ENCODE measurements at places on chromosomes 12 and 14.

DNA sequence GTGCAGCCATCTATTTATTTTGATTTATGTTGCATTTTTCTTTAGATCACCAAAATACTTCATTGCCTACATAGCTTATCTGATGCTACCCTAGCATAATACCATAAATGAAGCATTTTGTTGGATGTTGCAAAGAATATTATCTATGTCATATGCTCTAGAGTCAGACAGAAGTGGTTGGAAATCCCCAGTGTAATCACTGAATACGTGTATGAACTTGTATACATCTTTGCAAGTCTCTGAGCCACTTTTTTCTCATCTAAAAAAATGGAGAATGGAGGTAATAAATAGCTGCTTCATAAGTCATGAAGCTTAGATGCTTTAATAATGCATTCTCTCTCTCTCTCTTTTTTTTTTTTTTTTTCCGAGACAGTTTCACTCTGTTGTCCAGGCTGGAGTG is 18.5 kb downstream of the EVL start:
- DNase-seq: no peak

DNA sequence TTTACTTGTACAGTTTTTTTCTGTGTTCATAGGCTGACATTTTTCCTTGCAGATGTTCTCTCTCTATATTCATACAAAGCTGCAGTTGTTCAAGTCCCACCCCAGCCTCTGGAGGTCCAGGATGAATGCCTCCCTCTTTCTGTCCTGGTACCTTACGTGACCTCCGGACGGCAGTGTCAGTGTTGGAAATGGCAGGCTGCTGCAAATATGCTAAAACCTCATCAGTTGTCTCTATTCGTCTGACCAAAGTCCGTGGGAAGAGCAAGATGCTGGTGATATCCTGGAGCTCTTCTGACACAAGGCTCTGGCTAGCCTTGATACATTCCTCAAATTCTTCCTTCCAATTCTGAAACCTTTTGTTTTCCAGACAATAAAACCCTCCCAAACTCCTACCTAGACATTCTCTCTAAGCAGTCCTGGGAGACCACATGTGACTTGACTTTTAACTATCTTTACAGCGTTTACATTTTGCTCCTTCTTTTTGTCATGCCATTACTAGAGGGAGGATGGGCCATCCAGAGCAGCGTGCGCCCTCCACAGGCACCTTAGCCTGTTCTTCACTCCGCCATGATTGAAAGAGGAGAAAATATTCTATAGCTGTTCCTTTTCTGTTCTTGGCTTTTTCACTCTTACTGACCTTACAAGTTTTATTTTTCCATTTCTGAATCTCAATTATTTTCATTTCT is 143.6 kb downstream of the RGS6 start:
- DNase-seq: no peak

GRCh38 chr14:68655911-68656316 is 137.0 kb downstream of the ZFP36L1 start:
- no peak for DNase-seq

GRCh38 chr14:28820677-28821076 is 54.1 kb downstream of the FOXG1 start:
- no peak for DNase-seq

GRCh38 chr12:52748578-52748977 is 28.6 kb downstream of the KRT76 start:
- no peak for DNase-seq

DNA sequence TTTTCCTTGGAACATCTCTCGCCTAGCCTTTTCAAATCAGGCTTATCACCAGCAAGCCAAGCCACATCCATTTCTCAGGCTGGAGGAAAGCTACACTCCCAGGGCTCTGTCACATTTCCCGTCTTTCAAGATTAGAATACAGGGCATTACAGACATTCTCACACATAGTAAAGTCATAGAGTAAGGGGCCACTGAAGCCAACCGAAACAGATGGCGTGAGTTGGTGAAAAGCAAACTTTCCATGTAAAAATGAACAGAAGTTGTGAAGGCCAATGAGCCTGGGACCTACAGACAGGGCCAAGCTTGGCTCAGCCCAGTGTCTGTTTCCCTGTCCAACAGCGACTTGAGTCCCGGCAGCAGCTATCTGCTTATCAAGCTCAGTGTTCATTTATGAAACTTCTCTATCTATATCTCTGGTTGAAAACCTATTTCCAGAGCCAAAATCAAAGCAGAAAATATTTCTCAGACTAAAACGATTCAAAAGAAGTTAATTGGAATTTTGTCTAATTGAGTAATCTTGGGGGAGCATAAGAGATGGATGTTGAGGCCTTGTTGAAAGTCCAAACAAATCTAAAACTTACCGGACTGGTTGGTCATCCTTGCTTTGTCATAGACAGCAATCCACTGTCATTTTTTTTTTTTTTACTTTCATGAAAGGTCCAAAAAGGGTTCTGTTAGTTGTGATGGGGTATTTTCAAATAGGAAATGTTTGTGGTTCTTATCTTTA is 105.6 kb downstream of the DAAM1 start:
- DNase-seq: no peak

DNA sequence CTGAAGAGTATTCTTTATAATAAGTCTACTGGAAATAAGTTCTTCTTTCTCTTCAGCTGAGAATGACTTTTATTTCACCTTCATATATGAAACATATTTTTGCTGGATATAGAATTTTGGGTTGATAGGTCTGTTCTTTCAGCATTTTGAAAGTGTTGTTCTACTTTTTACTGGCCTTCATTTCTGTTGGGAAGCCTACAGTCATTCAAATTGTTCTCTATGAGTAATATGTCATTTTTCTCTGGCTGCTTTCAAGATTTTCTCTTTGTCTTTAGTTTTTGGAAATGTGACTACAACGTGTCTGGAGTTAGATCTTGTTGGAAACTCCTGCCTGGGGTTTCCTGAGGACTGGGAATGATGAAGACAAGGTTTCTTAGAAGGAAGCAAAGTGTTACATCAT is 10.0 kb downstream of the FGFR1OP2 start:
- no peak for DNase-seq

DNA sequence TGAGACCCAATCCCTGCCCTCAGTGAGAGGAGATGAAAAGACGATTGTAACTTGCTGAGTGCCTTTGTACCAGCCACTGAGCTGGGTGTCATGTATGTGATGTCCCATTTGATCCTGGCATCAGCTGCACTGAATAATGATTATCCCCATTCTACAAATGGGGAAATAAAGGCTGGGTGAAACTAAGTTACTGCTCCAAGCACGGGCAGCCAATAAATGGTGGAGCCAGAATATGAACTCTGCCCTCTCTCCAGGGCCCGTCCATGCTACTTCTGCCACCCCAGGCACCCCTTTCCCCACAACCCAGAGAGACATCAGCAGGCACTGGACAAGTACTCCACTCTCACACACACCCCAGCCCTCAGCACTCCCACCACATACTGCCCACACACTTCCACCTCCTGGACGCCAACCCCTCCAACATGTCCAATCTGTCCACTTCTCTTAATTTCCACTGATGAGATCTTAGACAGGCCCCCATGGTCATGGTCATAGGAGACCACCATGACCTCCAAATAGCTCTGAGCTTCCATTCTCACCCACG is 115.8 kb downstream of the DICER1 start:
- no peak for DNase-seq

GRCh38 chr14:26791117-26791806 is 193.4 kb upstream of the NOVA1 start:
- no peak for DNase-seq

DNA sequence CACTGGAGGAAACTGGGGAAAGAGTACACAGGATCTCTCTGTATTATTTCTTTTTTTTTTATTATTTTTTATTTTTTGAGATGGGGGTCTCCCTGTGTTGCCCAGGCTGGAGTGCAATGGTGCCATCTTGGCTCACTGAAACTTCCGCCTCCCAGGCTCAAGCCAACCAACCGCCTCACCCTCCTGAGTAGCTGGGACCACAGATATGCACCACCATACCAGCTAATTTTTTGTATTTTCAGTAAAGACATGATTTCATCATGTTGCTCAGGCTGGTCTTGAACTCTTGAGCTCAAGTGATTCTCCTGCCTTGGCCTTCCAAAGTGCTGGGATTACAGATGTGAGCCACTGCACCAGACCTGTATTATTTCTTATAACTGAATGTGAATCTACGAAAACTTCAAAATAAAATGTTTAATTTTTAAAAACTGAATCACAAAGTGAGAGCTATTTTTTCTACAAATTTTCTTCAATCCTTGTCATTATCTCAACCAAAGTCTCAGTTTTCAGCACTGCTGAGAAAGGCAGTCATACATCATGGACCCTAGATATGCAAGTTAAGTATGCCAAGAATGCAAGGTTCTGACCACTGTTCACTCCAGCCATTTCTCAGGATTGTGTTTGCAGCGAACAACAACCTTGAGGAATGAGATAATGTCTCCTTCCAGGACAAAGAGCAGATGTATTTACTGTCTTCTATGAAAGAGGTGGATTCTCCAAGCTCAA is 2.4 kb downstream of the EAPP start:
- DNase-seq: no peak

- DNase-seq: no peak
Observed at GRCh38 chr12:69509308-69509736, 39.1 kb downstream of the FRS2 start.

DNA sequence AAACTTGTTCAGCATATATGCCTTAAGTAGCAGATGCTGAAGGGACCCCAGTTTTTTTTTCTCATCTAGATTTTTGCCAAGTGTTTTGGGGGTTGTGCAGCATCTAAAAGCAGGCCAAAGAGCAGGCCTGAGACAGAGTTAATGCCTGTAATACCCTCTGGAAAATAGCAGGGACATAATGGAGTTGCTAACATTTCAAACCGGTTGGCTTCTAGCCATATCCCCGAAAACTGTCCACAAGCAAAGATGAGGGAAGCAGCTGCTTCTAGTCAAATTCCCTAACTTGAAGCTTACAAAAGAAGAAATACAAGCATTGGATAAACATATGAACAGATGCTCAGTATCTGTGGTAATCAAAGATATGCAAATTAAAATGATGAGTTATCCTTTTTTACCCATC is 52.1 kb upstream of the AEBP2 start:
- DNase-seq: no peak

DNA sequence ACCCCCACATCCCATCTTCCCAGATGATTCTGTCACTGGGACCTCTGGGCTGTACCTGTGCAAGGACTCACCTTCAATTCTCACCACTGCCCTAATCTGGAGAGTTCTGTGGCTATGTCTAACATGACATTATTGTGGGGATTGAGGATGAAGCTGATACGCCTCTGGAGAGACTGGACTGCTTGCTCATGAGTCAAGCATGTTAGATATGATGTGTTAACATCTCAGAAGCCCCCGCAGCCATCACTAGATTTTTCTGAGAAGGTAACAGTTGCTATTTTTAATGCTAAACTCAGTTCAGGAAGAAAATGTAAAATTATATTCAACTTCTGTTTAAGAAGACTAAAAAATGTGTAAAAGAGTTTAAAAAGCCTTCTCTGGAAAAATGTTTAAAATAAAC is 25.7 kb downstream of the JKAMP start:
- DNase-seq: no peak

GRCh38 chr12:91978143-91978542 is 167.5 kb downstream of the BTG1 start:
- no peak for DNase-seq

DNA sequence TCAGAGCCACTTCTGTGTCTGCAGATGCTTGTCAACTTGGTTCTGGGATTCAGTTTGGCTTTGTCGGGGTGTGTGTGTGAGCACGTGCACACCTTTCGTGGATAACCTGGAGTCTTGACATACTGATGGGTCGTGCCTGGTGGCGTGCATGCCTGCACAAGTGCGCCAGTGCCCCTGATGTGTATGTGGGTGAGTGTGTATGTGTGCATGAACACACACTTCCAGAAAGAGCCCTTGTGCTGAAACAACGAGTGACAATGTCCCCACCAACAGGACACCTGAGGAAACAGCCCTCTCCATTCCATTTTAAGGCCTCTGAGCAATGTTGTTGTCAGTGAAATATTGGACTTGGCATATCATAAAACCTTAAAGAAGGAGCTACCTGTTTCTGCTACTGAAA is 53.9 kb downstream of the SMUG1 start:
- DNase-seq: no peak

DNA sequence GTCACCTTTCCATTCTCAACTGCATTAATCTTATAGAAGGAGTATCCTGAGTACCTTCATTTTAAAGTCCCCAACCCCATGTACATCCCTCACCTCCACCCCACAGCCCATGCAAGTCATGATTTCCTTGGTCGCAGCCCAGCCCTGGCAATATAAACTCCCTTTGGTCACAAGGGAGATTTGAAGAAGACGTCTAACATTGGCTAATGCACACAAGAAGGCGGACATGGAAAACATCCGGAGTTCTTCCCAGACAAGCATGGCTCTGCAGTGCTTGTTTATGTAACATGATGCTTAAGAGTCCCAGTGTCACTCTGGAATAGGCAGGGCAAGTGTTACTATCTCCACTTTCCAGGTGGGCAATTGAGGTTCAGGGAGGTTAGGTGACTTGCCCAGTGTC is 277.6 kb downstream of the DPF3 start:
- DNase-seq: no peak

- DNase-seq: no peak
Observed at GRCh38 chr12:2386566-2386965, 333.8 kb downstream of the CACNA1C start.

GRCh38 chr12:124273630-124274029 is 21.3 kb upstream of the RFLNA start:
- DNase-seq: no peak

- no peak for DNase-seq
Observed at GRCh38 chr12:71445071-71445470, 5.5 kb downstream of the LGR5 start.

GRCh38 chr12:50087995-50088394 is 2.9 kb downstream of the SMARCD1 start:
- no peak for DNase-seq

- DNase-seq: no peak
Observed at GRCh38 chr12:105729926-105730325, 399.4 kb downstream of the C12orf75 start.

GRCh38 chr12:3218228-3219171 is 141.3 kb downstream of the TSPAN9 start:
- peak; percentile 40 for DNase-seq

DNA sequence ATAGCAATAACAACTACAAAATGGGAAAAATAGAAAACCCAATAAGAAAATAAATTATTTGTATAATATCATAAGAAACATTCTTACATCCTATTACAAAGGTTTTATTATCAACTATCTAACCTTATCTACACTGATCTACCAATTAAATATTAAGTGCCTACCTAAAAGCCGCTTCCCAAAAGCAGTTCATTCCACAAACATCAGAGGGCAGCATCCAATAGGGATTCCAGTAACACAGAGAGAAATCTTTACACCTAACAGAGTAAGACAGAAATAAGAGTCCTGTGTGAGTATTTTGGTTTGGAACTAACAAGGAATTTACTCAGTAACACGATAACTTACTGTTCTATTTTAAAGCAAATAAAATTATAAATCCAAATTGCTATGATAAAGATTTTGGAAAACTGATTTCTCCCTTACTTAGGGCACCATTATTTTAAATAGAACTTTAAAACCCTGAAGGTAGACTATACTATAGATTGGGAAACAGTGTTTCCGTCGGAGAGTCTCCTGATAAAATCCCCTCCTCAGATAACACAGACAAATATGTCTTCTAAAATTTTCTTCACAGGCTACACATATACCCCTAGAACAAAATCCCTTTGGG is 15.0 kb downstream of the GXYLT1 start:
- DNase-seq: peak; percentile 75

GRCh38 chr12:15192720-15193119 is 28.5 kb downstream of the RERG start:
- no peak for DNase-seq

GRCh38 chr14:30118992-30119640 is 191.5 kb upstream of the PRKD1 start:
- no peak for DNase-seq

Data from Ammon's horn (tissue), 1 donor.